ENCODE measurements at places on chromosomes 2 and 18.

GRCh38 chr18:9809697-9810096 lies 76.1 kb upstream of the TXNDC2 start:
- DNase-seq: no peak

- DNase-seq: peak; percentile 42
These were observed 35.2 kb downstream of the UXS1 start for GRCh38 chr2:106158871-106159270.

GRCh38 chr2:44061876-44062275 lies 66.1 kb upstream of the LRPPRC start:
- no peak for DNase-seq

DNA sequence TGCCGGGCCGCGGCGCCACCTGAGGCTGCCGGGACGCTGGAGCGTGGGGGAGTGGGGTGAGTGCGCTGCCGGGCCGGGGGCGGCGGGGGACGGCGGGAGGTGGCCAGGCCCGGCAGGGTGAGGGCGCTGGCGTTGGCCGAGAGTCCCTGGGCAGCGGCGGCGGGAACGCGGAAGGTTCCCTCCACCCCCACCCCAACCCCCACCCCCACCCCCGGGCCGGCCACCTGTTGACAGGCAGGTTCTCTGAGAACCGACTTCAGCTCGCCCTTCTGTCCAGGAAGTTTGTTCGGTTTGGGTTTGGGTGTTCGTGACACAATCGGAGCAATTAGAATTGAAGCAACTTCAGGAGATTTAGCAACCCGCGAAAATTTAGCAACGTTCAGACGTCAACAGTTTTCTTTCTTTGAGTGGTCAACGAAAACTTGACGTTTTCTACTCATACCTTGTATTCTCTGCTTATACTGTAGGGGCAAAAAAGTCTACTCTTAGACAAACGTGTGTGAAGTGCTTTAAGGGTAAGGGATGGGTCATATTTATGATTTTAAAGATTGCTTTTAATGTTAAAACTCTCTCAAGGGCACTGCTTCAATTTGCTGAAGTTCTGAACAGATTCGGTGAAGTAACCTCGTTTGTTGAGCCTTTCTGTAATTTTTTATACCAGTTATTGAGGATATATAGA lies 9.3 kb downstream of the OTX1 start:
- no peak for DNase-seq

DNA sequence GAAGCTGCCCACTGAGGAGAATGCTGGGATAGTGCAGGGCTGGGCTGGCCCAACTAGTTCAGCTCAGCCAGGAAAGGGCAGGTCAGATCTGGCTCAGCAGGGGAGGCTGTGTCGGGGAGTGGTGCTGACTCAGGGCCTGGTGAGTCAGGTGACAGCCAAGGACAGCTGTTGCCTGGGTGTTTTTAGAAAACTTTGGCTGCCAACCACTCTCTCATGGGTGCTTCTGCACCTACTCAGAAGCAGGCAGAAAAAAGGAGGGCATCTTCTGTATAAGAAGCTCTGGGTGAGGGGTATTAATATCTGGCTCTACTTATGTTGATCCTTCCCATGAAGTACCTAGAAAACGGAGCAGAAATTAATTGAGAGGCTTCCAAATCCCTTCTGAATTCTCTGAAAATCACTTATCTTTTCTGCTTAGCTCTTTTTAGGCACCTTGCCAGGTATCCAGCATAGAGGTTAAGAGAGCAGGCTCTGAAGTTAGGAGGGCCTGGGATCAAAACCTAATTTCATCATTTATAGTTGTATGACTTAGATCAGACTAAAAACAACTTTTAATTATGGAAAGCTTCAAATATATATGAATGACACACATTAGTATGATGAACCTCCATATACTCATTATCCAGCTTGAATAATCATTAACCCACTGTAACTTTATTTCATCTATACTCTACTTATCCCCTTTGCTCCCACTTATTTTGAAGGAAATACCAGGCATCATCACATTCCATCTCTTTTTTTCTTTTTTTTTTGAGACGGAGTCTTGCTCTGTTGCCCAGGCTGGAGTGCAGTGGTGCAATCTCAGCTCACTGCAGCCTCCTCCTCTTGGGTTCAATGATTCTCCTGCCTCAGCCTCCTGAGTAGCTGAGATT lies 15.5 kb upstream of the RAB10 start:
- no peak for DNase-seq

DNA sequence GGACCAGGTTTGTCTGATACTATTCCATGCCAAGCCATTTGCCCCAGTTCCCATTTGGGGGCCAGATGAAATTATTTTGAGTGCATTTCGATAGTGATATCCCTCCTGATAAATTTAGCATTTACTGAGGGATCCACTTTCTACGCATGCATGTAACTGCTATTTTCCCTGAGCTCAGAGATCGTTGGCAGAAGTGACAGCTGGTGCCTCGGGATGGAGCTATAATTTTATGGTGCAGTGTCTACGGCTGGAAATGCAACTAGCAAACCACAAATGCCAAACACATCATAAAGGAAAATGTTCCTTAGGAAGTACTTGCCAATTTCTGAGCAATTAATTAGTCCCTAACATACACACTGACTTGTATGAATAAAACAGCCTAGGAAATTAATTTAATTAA lies 254.8 kb downstream of the SLC8A1 start:
- DNase-seq: no peak

- DNase-seq: peak; percentile 35
These were observed 118.1 kb upstream of the EPAS1 start for GRCh38 chr2:46179037-46179621.

DNA sequence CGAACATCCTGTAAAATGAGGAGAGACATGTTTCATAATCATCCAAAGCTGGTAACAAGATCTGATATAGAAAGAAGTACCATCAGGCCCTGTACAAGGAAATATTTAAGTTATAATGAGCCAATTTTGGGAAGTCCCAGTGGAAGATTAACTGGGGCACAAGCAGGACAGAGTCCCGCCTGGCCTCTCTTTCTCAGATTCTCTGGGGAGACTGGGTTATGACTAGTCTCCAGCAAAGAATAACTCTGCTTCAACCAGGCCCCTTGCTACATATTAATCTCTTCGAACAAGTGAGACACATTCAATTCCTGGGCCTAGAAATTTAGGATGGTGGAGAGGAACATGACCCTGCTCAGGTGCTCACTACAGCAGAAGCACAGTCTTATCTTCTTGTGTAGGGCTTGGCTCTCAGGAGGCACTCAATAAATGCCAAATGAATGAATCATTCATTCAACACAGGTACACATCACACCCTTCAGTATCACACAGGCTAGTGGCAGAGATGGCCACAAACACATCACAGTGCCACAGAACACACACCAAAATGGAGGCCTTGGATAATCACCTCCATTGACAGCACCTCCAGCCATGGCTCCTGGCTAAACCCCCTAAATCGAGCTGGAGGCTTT lies 46.4 kb upstream of the RNF152 start:
- DNase-seq: no peak

- DNase-seq: no peak
These were observed 127.8 kb downstream of the MREG start for GRCh38 chr2:215885536-215885935.

- DNase-seq: no peak
These were observed 211.0 kb upstream of the ZC3H15 start for GRCh38 chr2:186274936-186275575.

- DNase-seq: no peak
These were observed 55.8 kb upstream of the TNP1 start for GRCh38 chr2:216915557-216916150.

GRCh38 chr2:64947885-64948284 lies 41.3 kb upstream of the SLC1A4 start:
- no peak for DNase-seq

- DNase-seq: peak; percentile 5
These were observed 564 bp downstream of the DPYSL5 start for GRCh38 chr2:26848336-26849055.

GRCh38 chr2:11554399-11554716 lies 20.5 kb downstream of the GREB1 start:
- no peak for DNase-seq

DNA sequence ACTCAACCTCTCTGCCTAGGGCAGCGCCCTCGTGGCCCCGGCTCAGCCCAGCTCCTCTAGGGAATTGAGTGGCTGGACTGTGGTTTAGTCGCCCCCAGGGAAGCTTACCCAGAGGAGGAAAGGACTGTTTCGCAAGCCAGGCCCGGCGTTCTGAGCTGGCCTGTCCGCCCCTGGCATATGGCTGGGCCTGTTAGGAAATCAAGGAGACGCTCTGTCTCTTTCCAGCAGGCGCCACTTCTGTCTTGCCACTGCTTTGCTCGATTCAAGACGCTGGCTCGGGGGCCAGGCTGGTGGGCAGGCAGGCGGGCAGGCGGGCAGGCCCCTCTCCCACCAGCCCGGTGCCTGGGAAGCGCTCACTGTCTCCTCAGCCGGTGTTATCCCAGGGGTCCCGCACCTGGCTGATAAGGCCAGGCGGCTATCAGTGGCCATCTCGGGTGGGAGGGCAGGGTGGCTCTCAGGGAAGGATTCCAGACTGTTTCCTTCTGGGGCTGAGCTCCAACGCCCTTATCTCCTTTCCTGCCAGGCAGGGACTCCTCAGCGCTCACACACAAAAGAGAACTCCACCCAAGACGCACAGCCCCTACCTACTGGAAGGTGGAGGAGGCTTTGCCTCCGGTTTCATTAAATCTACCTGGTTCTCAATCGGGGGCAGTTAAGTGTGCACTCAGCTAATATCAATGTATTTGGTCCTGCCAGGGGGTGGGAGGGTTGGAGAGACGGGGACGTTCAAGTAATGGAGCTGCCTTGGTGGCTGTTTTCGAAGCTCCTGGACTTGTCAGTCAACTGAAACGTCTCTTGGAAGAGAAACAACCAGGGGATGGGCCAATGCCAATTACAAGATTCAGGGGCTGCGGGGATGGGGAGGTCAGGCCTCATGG lies 109.1 kb downstream of the SMAD7 start:
- DNase-seq: no peak

DNA sequence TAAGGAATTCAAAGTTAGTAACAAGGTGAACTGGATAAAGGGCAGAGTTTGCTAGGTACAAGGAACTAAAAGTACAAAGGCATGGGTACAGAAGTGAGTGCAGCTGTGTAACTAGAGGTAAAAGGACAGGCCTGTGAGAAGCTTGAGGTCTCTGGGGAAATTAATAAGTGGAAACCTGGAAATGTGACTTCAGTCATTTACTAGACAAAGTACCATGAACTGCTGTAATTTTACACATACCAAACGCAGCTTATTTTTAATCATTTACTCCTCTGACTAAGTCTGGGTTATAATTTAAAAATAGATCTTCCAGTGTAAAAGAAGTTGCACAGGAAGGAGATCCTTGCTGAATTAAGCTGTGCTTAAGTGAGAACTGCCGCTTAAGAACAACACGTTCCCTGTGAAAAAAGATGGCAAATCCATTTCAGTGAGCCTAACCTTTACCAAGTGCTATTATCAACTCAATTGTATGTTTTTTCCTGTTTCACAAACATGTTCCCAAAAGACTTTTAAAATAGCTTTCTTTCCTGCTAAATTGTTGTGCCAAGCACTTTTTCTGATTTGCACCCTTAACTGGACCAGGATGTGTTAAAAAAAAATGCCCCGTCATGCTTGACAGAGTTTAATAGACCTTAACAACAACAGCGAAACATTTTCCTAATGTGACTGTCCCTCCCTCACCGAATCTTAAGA lies 44.3 kb downstream of the CALCRL start:
- no peak for DNase-seq

- DNase-seq: no peak
These were observed 319.2 kb downstream of the GULP1 start for GRCh38 chr2:188610827-188611226.

- DNase-seq: no peak
These were observed 46.7 kb upstream of the LCLAT1 start for GRCh38 chr2:30400151-30400954.

GRCh38 chr2:120440521-120441350 lies 94.8 kb downstream of the INHBB start:
- DNase-seq: no peak

GRCh38 chr18:46437061-46437460 lies 220.0 kb downstream of the LOXHD1 start:
- DNase-seq: no peak

DNA sequence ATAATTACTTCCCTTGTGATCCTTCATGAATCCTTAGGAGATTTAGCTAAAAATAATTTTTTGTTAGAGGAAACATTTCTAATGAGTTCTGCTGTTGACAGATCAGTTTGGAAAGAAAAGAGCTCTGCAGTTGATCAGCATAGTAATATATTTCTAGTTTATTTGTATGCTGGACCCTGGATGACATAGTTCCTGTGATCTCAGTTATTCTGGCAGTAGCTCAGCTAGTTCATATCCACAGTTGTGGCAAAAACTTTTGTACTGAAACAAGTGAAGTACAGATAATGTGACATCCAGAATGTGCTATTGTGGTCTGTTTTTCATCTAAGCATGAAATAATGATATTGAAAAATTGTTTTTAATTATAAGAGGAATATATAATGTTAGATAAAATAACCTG lies 33.7 kb downstream of the ABI2 start:
- DNase-seq: no peak

- no peak for DNase-seq
These were observed 479.7 kb downstream of the PARD3B start for GRCh38 chr2:205024822-205025518.

GRCh38 chr2:68934021-68934420 lies 18.7 kb downstream of the GKN2 start:
- DNase-seq: no peak

DNA sequence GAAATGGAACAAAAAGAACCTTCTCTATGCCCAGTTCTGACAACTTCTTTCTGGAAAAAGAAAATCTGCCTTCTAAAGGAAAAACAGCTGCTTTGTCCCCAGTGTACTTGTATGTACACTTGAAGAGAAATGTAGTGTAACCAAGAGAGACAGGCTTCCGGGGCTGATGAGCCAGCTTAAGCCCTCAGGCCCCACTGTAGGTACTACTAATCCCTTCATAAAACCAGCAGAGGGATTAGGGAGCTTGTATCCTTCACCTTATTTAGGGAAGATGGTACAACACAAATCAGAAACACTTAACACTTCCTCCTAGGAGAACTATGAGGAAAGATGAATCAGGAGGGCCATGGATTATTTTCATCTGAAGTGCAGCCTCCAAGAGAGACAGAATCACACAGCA lies 18.8 kb upstream of the SUCLG1 start:
- DNase-seq: no peak

GRCh38 chr2:58635801-58636375 lies 394.8 kb upstream of the FANCL start:
- no peak for DNase-seq

- DNase-seq: no peak
These were observed 11.7 kb downstream of the CREG2 start for GRCh38 chr2:101375653-101376052.

DNA sequence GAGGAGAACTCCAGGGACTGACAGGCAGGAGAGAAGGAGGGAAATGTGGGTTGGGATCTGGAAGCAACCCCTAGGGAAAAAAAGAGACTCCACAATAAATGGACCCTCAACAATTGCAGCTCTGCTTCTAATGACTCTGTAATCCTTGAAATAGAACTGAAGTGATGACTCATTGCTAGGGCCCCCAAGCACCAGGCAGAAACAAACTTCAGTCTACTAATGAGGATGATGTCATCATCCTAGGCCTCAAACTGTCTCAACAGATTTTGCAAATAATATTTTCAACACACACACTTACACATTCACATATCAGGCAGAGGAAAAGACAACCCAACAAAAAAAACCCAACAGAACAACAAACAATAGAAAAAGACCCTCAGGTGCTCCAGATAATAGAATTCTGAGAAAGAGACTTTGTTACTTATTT lies 143.3 kb downstream of the HDAC4 start:
- no peak for DNase-seq
